ENCODE measurements at places on chromosomes 5 and 9.

DNA sequence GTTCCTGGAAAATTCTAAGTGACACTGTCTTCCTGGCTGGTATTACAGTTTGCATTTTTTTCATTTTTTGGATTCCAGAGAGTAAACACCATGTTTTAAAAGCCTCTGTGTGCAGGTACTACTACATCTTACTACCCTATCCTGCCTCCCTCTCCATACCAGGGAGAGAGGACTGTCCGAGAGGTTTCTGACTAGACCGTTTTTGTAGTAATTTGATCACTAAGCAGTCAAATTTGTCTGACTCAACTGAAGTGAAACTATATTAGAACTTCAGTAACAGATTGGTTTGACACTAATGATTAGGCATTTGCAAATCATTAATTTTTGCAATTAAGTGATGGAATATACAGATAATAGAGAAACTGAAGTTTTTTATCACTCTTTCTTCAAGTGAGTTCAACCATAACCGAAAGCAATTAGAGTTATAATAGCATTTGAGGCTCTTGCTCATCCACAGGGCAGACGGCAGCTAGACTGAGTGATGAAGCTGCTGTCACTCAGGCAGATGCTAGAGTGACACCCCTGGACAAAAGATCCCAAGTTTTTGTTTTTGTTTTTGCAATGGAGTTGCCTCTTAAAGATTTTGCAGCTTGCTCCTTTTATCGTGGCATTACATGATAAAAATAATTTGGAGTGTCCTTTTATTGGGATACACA lies 44.3 kb downstream of the SMARCA2 start:
- no peak for DNase-seq

DNA sequence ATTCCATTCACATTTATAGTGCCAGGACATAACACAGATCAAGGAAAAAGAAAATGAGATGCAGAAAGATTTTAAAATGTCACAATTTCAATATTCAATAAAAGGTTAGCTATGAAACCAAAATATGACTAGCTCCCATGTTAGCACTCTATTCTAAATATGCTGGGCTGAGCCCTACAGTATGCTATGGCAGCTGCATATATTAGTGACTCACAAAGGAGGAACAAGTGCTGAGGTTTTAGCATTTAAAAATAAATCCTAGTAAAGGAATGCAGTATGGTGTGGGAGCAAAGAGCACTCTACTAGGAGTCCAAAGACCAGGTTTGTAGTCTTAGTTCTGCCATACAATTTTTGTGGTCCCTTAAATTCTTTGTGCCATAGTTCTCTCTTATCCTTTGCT lies 118.4 kb downstream of the OXCT1 start:
- DNase-seq, result no peak

GRCh38 chr5:93277051-93277450 lies 304.0 kb downstream of the NR2F1-AS1 start:
- no peak for DNase-seq

GRCh38 chr5:155129513-155129880 lies 115.9 kb downstream of the KIF4B start:
- DNase-seq, result no peak

DNA sequence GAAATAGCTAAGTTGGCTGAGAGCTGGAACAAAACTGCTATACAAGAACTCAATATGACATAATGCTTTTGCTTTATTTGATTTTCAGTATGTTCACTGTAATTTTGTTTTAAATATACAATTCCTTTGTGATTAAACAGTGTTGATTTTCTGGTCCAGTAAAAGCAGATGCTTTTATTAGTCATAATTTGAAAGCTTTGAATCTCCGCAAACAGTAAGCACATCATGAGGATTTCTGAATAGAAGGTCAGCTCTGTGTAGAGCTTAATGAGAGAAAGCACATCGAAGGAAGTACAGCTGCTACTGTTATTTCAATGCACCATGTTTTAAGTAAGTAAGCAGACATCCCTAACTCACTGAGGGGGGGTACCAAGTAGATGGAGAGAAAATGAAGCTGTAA lies 701.3 kb upstream of the ACO1 start:
- no peak for DNase-seq

- DNase-seq, result no peak
Observed at GRCh38 chr5:135319928-135320606, 79.0 kb downstream of the MACROH2A1 start.

DNA sequence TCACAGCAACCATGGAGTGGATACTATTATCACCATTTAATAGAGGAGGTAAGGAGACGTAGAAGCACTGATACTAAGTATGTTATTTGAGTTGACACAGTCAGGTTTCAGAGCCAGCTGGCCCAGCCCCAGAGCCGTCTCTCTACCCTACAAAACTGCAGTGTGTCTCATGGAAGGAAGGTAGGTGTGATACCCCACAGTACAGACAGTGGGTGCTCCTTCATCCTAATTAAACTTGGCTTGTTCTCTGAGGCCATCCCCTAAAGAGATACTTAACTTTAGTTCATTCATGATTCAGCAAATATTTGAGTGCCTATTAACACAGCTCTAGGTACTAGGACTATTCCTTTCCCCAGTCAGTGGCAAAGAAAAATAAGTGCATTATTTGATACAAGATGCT lies 22.6 kb downstream of the PIP5K1B start:
- no peak for DNase-seq

GRCh38 chr5:125181955-125182354 lies 435.5 kb upstream of the ZNF608 start:
- no peak for DNase-seq

GRCh38 chr5:109981979-109982378 lies 292.3 kb downstream of the MAN2A1 start:
- DNase-seq, result no peak

GRCh38 chr5:65248896-65249295 lies 232.8 kb downstream of the ADAMTS6 start:
- no peak for DNase-seq

GRCh38 chr9:68631811-68632210 lies 73.2 kb upstream of the PIP5K1B start:
- DNase-seq, result no peak

DNA sequence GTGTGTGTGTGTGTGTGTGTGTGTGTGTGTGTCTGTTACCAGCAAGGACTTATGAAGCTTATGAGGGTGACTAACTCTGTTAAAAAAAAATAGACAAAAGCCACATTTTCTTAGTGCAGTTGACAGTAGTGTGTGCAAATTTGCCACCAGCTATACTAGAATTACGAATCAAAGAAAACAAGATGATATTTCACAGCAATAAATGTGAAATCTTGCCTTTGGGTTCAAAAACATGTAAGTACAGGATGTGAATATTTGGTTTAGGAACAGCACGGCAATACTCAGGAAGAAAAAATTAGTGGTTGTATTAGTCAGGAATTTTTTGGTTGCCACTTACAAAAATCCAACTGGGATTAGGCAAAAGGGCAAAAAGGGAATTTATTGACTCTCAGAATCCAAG lies 117.4 kb downstream of the NPR3 start:
- no peak for DNase-seq

- no peak for DNase-seq
Observed at GRCh38 chr9:73889023-73889422, 608.1 kb upstream of the RORB start.

DNA sequence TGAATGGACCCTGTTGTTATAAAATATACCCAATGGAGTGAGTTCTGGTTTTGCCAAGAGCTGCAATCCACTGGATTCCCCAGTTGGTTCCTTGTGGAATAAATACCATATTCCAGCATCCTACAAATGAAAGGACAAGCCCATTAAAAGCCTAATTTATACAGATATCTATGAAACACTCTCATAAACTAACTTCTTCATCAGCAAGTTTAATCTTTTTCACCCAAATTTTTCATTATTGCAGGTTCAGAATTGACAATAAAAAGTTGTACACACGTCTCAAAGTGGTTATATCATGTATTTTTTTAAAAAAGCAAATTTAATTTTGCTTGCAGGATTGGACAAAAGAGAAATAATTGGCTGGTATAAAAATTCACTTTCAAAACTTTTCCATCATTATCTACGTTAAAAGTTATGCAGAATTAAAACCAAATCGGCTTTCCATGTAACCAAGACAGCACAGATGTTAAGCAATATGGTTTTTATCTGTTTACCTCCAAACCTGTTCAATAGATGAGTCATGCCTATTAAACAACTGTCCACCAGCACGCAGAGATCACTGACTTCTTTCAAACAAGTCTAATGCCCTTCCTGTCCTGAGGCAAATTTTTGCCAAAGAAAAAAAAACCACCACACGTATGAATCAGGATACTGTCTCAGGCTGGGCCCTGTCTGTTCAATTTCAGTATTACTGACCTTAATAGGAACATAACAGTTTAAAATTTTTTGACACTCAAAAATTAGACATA lies 42.5 kb downstream of the CEMIP2 start:
- no peak for DNase-seq

- DNase-seq, result no peak
Observed at GRCh38 chr5:88244686-88245085, 24.0 kb downstream of the TMEM161B start.

DNA sequence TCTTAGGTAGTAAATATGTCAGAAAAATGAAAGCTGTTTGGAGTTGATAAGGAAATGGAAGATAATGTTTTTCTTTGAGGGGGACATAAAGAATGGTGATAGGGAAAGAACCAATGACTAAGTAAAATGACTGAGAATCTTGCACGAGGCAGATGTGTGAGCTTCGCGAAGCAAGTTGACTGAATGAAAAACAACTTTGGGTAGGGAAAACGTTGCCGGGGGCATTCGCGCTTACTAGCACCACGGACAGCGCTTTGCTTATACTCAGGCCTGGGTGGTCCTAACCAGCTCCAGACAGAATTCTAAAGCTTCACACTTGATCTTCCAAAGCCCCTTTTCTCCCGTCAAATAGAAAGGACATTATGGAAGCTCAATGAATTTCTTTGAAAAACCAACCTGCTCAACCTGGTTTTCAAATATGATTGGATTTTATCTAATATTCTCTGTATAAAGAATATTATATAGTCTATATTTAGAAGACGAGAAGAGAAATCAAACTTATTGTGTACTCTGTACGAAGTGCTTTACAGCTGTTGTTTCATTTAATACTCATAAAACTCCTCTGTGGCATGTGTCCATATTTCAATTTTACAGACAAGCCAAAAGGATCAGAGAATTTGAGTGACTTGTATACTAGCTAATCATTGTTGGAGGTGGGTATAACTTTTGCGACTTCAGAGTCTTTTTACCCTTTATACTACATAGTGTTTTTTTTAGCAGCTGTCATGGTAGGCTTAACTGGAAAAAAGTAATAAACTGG lies 1.9 kb upstream of the CDKN2B start:
- DNase-seq, result no peak

DNA sequence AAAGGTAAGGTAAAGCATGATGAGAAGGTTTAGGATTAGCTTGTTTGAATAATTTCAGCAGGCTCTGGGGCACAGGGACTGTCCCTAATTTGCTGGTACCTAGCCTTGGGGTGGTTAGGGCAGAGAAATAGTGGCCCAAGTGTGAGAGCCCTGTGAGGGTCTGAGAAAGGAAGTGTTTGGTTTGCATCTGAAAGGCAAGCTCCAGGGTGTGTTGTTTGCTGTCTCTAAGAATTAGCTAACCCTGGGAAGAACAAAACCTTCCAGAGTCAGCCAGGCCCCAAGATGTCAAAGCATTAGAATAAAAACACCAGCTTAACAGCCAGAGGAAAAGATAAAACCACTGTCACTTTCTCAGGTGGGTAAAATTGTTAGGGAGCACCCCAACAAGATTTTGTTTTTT lies 31.0 kb downstream of the TMEM252 start:
- DNase-seq, result no peak

- no peak for DNase-seq
Observed at GRCh38 chr9:37752642-37753488, 740 bp upstream of the TRMT10B start.

DNA sequence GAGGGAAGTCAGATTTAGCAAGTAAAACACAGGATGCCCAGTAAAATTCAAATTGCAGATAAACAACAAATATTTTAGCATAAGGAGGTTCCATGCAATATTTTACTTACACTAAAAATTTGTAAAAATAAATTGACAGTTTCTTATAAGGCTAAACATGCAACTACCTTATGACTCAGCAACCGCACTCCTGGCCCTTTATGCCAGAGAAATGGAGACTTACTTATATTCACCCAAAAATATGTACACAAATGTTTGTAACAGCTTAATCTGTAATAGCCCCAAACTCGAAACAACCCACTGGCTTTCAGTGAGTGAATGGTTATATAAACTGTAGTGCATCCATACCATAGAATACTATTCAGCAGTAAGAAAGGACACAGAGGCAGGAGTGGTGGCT lies 28.6 kb upstream of the TRIM14 start:
- DNase-seq, result no peak

DNA sequence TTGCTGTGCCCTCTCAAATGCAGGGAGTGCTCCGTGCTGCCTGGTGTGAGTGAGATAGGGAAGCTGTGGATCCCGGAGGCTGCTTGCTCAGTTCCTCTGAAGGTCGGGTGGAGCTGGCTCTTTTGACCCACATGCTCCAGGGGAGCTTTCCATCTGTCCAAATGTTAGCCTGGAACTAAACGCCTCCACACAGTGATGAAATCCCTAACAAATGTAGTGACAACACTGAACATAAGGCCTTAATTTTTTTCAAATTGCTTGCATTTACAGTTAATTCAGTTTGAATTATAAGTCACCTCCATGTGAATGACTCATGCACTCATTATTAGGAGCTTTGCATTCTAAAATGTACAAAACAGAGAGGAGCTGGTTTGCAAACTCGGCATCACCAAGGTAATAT lies 27.0 kb downstream of the PRDM6 start:
- DNase-seq, result no peak

DNA sequence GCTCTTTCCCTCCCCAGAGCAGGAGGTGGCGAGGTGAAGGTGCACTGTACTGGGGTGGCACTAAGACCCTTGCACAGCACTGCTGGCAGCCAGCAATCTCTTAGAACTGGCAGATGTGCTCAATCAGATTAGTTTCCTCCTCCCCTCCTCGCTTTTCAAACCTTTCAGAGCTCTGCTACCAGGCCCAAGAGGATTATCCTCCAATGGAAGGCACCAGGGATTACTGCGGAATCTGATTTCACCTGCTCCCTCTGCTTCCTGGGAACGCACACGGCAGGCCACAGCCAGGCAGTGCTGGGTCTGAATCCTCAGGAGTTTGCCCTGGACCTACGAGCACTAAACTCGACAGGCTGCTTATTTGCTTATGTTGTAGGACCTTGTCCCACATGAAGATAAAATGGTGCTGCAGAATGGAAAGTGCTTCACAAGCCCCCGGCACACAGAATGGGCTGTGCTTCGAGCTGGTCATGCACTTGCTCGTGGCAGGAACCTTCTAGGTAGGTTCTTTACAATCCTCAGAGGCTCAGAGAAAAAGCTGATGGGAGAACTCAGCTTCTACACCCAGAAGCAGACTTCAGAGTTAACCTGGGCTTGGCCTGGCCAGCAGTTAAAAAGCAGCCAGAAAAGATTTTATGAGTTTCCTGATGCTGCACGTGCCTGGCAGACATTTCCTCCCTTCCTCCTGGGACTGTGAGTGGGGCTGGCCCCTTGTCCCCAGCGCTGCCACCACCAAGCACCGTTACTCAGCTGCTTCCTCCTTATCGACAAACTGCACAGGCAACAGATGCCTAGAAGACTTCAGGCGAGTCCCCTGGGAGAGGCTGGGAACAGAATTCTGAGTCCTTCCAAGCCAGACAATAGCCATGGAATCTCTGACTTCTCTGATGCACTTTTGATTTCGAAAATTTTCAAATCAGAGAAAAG lies 33.1 kb downstream of the FABP6 start:
- DNase-seq, result no peak

- no peak for DNase-seq
Observed at GRCh38 chr5:107464876-107465275, 205.9 kb downstream of the EFNA5 start.

GRCh38 chr9:7739595-7739994 lies 60.0 kb downstream of the DMAC1 start:
- no peak for DNase-seq

- no peak for DNase-seq
Observed at GRCh38 chr5:158642879-158643278, 456.8 kb downstream of the EBF1 start.
